ENCODE measurements at places on chromosomes 1 and 21.

GRCh38 chr1:206106328-206107167, 10.6 kb downstream of the AVPR1B start:
- peak; percentile 61 for DNase-seq

DNA sequence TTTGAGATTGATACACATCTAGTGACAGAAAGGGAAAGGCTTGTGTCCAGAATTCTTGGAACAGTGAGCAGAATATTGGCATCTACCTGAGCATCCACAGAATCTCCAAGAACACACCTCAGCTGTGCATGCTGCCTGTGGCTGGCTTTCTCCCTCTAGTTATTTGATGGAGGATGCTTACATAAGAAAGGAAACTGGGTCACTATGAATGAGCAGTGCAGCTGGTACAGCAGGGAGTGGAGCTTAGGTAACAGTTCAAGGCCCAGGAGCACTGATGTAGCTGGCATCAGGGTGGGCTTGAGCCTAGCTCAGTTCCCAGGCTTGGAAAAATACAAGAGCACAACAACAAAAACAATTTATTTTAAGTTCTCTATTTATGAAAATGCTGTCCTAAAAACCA, 26.3 kb downstream of the RGS8 start:
- no peak for DNase-seq

DNA sequence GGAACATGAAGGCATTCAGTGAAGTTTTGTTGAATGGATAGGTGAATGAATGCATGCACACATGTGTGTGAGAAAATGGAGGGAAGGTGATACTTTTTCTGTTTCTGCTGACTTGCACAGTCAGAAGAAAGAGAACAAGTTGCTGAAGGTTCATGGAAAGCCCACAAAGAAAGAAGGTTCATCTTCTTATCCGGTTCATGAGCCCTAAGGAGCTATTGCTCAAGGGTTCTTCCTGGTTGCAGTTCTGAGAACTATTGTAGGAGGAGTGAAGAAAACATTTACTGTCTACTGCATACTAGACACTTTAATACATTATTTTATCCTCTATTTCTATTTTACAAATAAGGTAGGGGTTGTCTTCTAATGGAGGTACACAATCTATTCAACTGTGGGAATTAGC, 13.4 kb upstream of the NIBAN1 start:
- DNase-seq = no peak

DNA sequence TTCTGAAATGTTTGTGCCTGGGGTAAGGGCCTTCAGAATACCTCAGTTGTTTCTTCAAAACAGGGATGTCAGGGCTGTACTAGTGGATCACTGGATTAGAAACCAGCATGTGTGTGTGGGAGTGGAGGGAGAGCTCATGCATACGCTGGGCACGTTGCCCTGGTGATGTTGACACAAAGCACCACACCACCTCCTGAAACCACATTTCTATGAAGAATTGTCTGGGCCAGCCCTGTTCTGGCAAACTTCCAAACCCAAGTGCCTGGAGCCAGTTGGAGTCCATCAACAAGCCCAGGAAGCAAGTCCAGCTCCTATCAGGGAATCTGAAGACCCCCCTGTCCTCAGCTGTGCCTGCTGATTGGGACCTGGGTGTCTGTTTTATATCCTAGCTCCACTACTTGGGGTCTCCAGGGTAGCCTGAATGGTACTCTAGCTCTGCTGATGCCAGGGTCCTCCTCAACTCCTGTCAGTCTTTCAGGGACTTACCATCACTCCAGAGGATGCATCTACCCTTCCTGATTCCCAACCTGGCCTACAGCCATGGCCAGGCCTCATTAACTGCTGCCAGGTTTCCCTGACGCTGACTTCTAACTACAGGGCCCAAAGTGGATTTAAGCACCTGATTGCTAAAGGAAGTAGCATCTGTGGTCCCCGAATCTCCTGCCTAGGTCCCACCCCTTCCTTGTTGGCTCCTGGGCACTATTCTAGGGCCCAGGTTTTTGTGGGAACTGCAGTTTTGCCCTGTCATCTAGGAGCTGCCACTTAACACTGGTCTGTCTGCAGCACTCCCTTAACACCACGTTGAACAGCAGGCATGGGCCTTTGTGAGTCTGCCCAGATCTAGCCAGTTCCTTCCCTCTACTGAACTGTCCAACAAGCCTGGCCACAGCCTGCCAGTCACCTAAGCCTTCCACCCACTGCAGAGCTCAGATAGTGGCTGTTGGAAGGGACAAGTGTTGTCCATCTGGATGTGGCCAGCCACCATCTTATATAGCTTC, 45.5 kb downstream of the LPAR3 start:
- DNase-seq = no peak

DNA sequence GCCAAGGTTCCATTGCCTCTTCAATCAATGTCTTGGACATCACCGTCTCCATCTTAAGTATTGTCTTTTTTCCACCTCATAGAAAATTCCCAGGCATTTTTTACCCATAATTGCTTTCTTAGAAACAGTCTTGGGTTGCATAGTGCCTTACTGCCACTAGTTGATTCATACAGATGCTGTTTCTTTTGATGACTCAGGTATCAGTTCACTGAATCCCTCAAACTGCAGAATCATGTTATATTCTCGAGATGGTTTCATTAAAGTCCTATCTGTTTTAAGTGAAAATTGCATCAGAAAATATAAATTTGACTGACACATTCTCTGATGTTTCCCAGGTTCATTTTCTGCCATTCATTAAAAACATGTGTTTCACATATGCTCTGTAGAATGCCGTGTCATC, 1489.1 kb downstream of the BRINP3 start:
- DNase-seq = no peak

DNA sequence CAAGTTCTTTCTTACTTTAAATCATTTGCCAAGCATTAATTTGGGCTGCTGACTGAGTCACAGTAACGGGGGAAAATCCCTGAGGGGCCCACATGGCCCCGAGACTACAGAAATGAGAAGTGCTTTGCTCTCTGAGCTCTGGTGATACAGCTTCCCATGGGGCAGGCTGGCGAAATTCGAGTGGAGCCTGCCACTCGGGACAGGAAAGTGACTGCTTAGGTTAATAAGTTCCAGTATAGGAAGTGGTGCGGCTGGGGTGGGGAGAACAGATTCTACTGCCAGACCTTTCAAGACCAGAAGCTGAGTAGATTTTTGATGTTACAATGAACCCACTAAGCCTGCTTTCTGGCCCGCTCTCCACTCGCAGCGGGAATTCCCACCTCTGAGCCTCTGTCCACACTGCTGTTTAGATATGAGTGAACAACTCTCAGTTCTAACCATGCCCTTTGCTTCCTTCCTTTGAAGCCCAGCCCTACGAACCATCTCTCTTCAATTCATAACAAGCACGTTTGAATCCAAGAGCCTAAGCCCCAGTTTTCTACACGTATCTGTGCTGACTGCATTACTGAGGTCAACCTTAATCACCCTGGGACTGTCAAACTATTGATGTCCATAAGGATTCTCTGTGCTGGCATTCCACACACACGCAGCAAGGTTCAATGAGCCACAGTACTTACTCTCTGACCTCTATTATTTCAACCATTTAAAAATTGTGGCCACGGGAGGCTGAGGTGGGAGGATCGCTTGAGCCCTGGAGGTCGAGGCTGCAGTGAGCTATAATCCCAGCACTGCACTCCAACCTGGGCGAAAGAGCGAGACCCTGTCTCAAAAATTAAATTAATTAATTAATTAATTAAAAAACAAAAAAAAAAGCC, 9.6 kb downstream of the ZBTB17 start:
- DNase-seq = no peak

DNA sequence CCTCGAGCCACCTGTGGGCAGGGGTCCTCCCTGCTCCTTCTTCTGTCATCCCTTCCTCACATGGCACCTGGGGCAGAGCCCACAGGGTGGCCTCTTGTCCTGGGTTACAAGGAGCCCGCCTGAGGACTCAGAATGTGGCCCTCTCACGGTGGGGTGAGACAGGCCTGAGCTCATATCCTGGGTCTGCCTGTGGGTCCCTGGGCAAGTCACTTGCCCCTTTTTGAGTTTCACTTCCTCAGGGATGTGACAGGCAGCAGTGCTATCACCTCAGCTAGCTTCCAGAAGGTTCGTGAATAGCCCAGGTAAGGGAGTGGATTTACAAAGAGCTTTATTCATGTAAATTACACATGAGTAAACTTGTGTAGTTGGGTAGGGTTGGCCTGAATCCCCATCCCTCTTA, 33.5 kb downstream of the HTR6 start:
- no peak for DNase-seq

DNA sequence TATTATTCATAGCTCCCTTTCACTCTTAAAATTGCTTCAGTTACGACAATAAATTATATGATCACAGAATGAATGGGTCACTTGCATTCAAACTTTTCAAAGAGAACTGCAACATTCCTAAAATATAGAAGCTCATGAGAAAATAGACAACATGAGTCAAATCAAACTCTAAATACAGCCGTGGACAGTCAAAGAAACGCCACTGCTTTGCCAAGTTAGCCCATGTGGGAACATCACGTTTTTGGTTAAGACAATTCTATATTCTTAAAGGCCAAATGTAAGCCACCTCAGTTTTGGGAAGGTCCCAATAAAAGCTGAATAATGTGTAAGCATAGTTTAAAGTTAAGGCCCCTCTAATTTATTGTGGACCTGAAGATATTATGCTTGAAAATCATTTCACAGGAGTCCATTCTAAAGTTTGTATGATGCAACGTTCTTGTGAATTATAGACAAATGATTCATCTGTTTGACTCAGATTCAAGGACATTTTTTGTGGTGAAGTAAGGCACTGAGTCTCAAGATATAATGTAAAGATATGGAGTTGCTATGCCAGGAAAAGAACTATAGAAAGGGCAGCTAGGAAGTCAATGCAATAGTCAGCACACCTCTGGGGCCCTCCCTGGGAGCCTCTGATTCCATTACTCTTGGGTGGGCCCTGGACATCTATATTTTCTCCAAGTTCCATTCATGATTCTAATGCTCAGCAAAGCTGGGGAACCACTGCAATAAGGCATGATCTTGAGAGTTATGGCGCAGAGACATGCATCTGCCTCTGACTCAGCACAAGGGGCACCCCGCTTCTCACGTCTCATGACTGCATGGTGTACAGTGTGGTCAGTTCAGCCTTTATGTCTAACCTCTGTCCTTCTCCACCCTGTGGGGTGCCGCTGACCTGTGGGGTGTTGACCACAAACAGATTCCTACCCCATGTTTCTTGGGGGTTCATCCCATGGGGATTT, 33.9 kb downstream of the ETS2 start:
- no peak for DNase-seq

- no peak for DNase-seq
Measured at GRCh38 chr1:93744299-93744988, 62.8 kb upstream of the BCAR3 start.

DNA sequence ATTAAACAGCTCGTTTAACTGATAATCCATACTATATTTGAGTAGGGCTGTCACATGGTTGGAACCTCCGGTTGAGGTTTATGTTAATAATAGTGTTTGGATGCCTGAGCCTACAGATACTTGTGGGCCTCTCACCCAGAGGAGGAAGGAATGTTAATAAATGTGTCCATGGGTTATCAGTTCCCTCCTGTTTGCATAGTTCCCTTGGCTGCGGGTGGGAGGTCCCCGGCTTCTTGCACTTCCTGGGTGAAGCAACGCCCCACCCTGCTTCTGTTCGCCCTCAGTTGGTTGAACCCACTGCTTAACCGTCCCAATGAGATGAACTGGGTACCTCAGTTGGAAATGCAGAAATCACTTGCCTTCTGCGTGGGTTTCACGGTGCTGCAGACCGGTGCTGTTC, 23.6 kb upstream of the GBP1 start:
- DNase-seq = no peak
